ENCODE measurements at places on chromosomes 1 and 21.

GRCh38 chr1:65793359-65793732 is 651 bp downstream of the PDE4B start:
- no peak for DNase-seq

- DNase-seq = no peak
Measured at GRCh38 chr1:164560121-164560541, 1.1 kb downstream of the PBX1 start.

GRCh38 chr1:201250326-201251011 is 32.8 kb upstream of the PKP1 start:
- DNase-seq = no peak

DNA sequence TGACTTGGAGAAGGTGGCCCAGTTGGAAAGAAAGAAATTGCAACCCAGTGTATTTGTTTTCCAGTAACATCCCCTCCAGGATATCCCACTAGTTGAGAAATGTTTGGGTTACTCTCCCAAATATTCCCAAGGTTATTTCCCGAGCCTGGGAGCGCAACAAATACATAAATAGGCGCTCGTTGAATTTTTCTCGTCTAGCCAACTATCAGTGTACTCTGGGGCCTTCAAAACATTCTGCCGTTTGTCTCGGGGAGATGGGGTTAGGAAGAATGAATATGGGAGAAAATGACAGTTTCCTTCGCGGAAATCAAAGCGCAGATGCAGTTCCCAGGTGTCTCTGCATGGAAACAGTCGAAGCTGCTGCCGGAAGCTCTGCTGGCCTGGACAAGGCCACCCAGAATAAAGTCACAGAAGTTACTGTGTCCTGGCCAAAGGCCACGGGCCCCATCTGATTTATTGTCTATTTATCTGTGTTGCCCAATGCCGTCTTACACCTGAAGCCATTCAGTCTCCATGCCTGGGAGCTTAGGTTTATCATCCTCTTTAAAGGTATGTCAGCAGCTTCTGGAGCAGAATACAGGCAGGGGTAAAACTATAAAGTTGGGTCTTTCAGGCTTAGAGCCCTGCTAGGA is 1.0 kb downstream of the C1orf115 start:
- DNase-seq = no peak

GRCh38 chr1:84991097-84991920 is 5.6 kb downstream of the MCOLN2 start:
- no peak for DNase-seq

DNA sequence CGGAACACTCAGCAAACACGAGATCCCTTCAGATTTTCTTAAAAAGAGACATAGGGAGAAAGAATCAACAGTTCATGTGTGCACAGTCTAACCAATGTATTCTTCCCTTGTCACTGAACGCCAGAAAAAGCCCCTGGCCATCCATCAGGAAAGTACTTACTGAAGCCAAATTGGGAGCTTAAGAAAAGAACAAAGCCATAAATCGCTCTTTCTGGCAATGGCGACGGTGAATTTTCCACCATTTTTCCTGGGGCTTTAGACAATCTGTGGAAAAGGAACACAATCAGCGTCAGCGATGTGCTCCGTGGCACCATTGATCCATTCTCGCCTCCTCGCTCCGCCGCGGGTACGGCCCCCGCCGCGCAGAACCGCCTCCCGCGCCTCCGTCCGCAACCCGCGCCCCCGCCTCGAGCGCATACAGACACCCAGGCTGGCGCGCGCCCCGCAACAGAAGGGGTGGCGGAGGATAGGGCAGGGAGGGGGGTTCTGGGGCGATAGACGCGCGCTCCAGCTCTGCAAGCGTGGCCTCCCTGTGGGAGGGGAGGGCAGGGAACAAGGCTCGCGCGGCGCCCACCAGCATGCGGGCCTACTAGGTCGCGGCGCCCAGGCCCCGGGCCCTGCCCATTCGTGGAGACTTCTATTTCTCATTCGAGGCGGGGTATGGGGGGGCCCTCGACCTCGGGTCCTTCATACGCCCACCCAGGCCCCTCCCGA is 440 bp downstream of the PIGP start:
- peak; percentile 46 for DNase-seq

GRCh38 chr1:157653494-157653873 is 47.1 kb downstream of the FCRL3 start:
- DNase-seq = no peak

- DNase-seq = no peak
Measured at GRCh38 chr21:26061437-26061836, 109.1 kb downstream of the APP start.

- no peak for DNase-seq
Measured at GRCh38 chr1:4654764-4655673, 610 bp downstream of the AJAP1 start.

GRCh38 chr1:211609120-211610024 is 30.4 kb upstream of the SLC30A1 start:
- no peak for DNase-seq

DNA sequence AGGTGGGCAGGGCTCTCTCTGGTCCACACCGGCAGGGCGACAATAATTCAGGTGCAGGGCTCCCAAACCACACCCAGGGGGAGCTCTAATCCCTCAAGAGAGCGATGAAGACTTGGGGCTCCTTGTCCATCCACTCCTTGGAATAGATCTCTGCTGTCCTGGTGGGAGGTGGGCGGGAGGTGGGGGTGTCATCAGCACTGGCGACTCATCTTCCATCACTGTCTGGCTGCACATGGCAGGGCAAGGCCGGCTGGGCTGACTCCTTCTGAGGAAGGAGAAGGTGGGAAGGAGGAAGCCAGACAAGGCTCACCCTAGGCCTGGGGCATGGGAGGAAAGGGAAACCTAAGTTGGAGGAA is 29.3 kb downstream of the TNNT2 start:
- DNase-seq = peak; percentile 45

DNA sequence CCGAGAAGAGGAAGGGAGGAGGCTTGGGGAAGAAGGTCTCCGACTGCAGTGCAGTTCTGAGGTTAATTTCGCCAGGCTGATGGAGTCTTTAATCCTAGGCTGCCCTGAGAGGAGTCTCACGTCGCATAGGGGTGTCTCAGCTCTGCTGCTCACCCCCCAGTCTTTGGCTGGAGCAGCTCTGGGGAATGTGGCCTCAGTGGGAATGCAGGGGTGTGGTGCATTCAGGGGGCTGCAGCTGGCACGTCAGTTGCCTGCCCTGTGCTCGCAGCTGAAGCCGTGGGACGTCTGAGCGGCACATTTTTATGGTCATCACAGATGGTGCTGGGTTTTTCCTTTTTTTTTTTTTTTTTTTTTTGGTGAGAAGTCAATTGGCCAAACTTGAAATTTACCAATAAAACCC is 38.2 kb downstream of the ACTN2 start:
- DNase-seq = no peak

GRCh38 chr21:28908351-28908750 is 84.3 kb downstream of the LTN1 start:
- DNase-seq = no peak

- peak; percentile 78 for DNase-seq
Measured at GRCh38 chr1:174023440-174023839, 1.3 kb upstream of the RC3H1 start.

DNA sequence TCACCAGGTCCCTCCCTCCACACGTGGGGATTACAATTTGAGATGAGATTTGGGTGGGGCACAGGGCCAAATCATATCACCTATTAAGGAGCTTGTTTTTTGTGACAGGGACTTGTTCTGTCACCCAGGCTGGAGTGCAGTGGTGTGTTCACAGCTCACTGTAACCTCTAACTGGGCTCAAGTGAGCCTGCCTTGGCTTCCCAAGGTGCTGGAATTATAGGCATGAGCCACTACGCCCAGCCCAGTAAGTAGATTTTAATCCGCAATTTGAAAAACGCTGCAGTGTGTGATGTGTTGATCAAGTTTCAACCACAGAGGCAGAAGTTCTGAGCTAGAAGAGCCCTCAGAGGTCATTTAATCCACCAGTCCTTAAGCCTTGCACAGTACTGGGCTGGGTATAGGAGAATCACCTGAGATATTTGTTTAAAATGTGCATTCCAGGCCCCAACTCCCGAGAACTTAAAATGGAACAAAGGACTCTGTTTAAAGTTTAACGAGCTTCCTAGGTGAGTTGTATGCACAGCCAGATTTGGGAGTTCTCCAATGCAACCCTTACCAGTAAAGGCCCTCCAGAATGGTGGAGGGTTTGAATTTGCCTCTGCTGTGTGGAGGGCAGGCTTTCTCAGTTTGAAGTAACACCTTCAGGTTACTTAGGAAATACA is 13.4 kb downstream of the RPL11 start:
- no peak for DNase-seq

- DNase-seq = peak; percentile 95
Measured at GRCh38 chr1:12143631-12144155, 23.1 kb upstream of the TNFRSF1B start.

DNA sequence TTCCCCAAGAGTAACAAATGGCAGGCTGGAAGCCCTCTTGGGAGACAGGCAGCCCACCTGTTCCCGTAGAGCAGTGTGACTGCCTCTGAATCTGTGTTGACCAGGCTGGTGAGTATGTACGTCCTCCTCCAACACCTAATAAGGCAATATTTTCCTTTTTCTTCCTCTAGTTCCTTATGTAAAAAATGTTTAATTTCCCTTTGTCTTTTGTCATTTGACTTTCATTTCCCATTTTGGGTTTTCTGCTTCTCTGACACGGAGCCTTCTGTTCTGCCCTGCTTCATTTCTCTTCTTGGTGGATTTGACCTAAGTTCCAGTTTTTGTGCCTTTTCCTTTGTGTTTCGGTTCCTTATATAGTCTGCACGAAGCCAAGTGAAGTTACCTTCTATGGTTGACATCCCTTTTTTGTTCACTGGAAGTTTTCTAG is 65.8 kb upstream of the ATF3 start:
- DNase-seq = no peak

- DNase-seq = no peak
Measured at GRCh38 chr1:113659035-113659434, 100.3 kb downstream of the PHTF1 start.

DNA sequence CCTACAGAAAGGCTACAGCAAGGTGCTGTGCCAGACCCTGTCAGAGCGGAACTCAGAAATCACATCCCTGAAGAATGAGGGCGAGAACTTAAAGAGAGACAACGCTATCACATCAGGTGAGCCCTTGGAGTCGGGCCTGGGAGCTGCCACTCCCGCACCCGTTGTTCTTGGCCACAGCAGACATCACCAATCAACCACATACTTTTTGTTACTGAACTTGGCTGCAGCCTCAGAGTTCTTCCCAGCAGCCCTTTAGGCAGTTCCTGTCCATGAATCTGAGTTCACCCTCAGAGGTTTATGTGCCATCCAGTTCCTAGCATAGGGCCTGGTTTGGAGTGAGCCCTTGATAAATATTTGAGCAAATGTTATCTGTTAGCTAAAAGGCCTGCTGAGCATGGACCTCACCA is 61.6 kb downstream of the FHAD1 start:
- DNase-seq = no peak

GRCh38 chr1:30273456-30273855 is 449.9 kb downstream of the MATN1 start:
- no peak for DNase-seq

- DNase-seq = no peak
Measured at GRCh38 chr1:56626546-56626945, 18.6 kb upstream of the PRKAA2 start.

GRCh38 chr1:181655756-181656155 is 172.4 kb downstream of the CACNA1E start:
- DNase-seq = no peak

DNA sequence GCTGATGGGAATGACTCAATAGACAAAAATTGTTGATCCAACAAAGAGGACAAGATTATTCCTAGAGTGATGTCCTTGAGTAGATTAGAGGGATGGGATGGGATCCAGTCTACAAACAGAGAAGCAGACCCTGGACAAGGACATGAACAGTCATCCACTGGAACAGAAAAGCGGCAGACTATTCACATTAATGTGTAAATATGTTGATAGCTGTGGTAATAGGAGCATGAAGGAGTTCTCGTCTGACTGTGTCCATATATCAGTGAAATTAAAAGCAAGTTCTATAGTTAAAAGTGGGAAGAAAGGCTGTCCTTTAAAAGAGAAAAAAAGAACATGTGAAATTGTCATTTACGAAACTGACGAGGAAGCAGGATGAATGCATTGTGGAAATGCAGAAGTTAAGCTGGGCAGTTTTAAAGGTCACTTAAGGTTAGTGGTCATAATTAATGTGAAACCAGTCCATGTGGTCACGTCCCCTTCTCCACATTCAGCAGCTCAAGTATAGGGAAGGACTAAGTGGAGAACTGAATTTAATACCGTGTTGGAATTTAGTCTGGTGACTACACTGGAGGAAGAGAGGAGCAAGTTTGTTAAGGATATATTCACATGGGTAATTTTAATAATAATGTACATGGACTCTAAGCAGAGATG is 62.1 kb downstream of the PIK3R3 start:
- DNase-seq = peak; percentile 93

DNA sequence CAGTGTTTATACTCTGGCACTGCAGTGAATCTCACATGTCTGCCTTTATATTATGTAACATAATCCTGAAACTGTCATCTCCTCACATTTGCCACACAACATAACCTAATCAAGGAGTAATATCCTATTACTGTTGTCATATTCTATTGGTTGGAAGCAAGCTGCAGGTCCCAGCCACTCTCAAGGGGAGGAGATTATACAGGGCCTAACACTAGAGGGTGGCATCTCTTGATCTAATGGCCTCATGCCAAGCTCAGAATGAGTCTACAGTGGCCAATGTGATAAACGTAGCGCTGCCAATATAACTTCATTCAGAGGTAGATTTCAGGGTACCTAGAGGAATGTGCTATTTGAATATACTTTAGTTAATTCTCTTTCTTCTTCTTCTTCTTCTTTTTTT is 166.8 kb downstream of the BACH1 start:
- DNase-seq = no peak

- no peak for DNase-seq
Measured at GRCh38 chr1:247266053-247266452, 10.2 kb downstream of the VN1R5 start.

DNA sequence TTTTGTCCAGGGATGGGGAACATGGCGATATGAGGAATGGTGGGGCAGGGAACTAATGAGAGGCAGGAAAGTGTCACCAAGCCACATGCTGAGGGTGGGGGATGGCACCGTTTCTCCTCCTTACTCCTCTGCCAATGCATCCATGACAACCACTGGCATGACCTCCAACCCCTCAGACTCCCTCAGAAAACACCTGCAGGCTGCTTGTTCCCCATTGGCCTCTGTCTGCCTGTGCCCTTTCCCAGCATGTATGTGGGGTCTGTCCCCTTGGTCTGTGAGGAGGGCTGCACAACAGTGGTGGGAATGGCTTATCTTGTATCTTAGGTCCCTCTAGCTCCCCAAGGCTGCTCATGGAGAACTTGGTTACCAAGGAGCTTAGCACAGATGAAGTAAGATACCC is 137.2 kb upstream of the NGF start:
- DNase-seq = no peak

GRCh38 chr1:94329986-94330385 is 88.2 kb upstream of the ABCD3 start:
- DNase-seq = no peak

DNA sequence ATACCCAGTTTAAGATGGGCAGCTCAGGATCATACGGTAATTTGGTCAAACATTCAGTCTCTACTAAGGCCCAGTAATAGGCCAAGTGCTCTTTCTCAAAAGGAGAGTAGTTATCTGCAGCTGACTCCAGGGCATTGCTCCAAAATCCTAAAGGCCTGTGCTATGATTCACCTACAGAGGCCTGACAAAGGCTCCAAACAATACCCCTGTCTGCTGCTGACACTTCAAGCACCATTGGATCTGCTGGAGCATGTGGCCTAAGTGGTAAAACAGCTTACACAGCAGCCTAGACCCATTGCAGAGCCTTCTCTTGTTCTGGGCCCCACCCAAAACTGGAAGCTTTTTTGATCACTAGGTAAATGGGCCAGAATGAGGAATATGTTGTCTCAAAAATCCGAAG is 22.8 kb downstream of the SLAMF7 start:
- DNase-seq = no peak

GRCh38 chr1:29521438-29521715 is 285.1 kb downstream of the PTPRU start:
- DNase-seq = no peak

Data from AML-193 (cell line).